ENCODE measurements at places on chromosomes 13 and 19.

DNA sequence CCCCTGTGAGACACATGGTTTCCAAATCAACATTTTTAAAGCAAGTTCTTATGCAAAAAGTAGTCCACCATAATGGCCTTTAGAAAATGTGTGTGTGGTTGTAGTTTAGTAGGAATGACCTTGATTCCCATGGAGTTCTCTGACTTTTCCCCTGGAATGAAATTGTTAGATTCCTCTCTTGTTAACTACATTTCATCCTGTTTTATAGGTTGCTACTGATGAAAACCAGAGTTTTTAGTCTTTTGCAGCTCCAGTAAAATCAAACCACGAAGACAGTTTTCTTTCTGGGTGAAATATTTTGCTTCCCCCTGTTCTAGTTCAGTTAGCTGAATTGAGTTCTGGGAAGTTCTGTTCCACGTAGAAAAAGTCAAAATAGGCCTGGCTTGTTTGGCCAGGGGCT lies 107.7 kb downstream of the RAB20 start:
- DNase-seq: no peak

GRCh38 chr19:54317108-54317964 lies 4.4 kb upstream of the LILRA5 start:
- DNase-seq: no peak

DNA sequence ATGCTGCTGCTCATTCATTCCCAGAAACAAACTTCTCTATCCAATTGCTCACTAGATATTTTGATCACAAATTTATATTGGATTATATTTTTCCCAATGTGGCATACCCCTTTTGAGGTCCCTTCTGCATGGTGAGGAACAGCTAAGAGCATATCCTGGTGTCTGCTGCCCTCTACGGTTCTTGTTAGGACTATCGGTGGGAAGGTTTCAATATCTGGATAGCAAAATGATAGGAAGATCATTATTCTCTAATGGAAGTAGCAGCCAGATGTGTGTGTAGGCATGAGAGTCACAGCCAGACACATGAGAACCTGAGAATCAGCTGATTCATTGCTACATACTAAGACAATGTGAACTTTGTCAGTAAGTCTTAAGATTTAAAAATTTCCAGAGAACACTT lies 1422.4 kb upstream of the MIR17HG start:
- no peak for DNase-seq

DNA sequence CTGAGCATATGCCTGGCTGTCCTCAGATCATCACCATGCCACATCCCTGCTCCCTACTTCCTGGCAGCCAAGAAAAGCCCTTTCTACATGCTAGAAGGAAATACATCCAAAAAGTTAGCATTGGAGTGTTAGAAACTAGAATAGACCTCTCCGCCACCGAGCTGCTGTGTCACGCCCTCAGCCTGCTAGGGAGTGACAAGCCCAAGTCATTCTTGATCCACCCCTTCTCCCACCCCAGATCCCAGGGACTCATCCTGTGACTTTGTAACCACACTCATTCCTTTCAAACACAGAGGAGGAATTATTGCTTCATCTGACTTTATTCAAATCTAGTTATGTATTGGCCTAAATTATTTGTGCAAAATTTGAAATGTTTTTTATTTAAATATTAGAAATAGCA lies 45.3 kb downstream of the POLR1D start:
- DNase-seq: no peak

GRCh38 chr13:64274481-64275217 lies 2859.0 kb upstream of the PCDH20 start:
- DNase-seq: no peak

DNA sequence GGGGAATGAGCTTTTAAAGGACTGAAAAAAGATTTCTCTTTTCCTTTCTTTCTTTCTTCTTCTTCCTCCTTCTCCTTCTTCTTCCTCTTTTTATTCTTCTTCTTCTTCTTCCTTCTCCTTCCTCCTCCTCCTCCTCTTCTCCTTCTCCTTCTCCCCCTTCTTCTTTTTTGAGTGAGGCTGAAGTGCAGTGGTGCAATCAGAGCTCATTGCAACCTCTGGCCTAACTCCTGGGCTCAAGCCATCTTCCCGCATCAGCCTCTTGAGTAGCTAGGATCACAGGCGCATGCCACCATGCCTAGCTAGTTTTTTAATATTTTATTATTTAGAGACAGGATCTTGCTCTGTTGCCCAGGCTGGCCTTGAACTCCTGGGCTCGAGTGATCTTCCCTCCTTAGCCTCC lies 120.9 kb upstream of the KL start:
- no peak for DNase-seq

DNA sequence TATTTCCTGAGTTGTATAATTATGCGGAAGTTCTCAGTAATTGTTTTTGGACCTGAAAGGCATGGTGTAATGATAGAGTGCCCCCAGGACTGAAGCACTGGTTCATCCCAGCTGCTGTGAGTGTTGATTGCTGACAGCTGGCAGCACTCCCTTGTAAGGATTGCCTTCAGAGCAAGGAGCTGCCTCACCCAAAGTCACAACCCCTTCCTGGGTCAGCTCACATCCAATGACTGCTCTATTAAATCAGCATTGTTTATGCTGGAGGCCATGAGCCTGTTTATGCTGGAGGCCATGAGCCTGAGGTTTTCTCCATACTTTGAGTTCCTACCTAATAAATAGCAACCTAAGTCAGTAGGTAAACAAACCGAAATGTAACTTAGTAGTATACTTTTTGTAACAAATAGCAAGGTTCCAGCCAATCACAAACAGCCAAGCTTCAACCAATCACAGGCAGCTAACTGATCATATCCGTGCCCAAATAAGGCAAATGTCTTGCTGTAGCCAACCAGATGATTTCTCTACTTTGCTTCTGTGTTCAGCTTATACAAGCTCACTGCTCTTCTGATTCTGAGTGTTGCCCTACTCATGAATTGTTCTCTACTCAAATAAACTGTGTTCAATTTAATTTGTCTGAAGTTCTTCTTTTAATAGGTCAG lies 11.7 kb upstream of the SPACA6 start:
- DNase-seq: no peak

GRCh38 chr13:98473135-98473787 lies 103.6 kb downstream of the STK24 start:
- DNase-seq: no peak

GRCh38 chr13:41465241-41465847 lies 8.0 kb downstream of the RGCC start:
- DNase-seq: no peak

All from amniotic stem cell (primary cell).